Heart left ventricle (tissue), 16 donors: ENCODE measurements at places on chromosomes 2 and 18. TPM values are rescaled to one million over a fixed set of nuclear protein-coding genes. Genes with fewer than 3 reads are reported as not detected.

DNA sequence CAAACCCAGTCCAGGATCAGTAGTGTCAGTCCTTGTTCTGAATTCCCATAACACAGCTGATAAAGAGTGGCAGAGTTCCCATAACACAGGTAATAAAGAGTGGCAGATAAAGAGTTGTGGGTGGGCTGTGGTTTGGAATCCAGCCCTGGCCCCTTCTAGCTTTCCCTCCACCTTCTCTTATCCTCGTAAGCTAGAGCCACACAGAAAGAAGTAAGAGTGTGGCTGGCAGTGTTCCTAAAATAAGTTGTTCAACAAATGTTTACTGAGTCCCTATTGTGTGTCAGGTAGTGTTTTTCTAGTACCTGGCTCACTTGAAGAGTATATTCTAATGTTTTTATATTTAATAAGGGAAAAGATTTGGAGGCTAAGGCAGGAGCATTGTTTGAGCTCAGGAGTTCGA lies 65.0 kb upstream of the BCL2L11 start:
- DNase-seq, result no peak

DNA sequence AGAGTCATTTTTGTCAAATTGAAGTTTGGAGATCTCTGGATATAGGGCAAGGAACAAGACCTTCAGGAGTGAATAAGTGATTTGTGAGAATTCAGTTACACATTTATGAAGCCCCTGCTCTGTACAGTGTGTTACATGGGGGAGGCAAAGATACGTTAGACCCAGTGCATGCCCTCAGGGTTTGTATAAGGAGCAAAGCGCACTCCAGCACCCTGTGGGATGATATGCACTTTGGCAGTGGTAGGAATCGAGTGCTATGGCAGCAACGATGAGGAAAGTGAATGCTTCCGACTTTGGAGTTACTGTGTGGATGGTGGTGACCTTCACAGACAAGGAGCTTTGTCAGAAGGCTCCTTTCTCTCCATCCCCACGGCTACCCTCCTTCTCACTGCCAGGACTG lies 74.3 kb upstream of the ALPP start:
- DNase-seq, result no peak

TCF23 gene
- not detected for total RNA-seq

DNA sequence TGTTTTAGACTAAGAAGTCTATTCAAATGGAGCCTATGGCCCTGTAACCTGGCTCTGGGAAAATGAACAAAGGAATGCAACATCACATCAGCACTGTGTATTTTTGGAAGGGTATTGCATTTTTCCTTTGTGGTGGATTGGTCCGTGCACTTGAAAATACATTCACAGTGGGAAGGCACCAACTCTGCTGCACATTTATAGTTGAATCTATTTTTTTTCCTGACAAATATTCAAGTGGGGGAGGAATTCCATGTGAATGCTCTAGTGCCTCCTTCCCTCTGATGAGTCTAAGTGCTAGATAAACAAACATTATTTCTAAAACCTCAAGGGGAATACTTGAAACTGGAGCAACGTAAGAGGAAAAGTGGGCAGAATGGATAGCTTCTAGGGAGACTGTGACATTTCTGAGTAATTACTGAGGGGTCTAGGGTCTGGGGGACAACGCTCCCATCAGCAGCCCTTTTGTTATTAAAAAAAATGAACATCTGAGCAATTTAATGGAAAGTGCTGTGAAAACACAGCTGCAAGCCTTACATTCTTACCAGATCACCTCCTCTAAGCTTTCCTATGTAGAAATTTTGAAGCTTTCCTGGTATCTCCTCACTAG lies 208.2 kb downstream of the SLC8A1 start:
- DNase-seq, result no peak

DNA sequence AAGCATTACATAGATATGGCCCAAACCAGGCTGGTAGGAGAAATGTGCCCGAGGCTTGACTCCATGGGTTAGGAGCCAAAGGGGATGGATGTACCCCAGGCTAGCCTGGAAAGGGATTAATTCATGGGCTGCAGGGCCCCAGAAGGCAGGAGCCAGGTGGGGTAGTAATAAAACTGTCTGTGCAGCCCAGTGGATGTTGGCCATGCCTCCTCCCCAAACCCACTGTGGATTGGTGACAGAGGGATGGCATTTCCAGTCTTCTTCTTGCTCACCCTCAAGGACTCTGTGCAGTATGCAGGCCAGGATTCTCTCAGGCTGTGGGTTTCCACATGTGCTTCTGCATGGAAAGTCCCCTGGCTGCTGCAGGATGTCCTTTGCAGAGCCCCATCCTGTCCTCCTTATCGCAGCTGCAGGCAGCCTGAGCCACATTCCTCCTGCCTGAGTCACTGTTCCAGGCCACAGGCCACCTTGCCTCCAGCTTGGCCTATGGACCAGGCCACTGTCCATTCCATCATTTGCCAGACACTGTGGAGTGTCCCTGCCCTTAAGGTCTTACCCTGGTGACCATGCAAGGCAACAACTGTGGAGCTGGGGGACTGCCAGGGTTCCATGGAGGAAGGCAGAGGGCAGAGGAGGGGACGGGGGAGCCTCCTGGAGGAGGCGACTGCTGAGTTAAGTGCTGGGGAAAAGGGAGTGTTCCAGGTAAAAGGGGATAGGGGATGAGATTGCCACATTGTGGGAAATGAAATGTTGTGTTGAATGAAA lies 38.9 kb downstream of the INO80C start:
- peak; percentile 80 for DNase-seq

CSRNP3 gene
- 6.9 TPM for total RNA-seq

VAMP8 gene
- total RNA-seq, result 5.4 TPM

DNA sequence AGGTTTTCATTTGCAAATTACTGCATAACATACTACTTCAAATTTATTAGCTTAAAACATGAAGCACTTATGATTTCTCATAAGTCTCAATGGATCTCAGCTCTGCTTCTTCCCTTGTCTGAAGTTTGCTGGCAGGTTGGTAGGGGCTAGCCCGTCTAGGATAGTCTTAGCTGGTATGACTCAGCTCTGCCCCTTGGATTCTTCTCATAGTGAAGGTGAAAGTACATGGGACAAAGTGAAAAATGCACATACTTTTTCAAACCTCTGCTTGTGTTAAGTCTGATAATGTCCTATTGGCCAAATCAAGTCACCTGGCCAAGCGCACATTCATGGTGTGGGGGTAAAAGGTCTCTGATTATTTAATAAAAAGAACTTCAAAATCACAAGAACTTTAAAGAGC lies 184.8 kb upstream of the VWC2L start:
- DNase-seq, result no peak

DNA sequence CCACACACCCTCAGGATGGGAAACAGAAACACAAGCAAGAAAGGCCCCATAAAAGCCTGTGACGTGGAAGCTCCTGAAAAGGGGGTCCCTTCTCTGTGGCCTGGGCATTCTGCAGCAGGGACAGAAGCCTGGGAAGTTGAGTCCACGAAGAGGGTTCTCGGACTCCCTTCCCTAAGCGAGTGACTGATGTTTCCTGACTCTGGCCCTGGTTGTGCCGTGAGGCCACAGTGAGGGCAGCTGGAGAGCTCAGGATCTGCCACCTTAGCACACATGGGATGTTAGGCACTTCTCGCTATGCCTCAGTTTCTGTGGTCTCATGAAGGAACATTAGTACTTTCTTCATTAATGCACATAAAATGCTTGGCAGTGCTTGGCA lies 87.2 kb upstream of the ZFP36L2 start:
- DNase-seq, result no peak

- DNase-seq, result no peak
Measured at GRCh38 chr2:164719996-164720941, 99.0 kb upstream of the GRB14 start.

DNA sequence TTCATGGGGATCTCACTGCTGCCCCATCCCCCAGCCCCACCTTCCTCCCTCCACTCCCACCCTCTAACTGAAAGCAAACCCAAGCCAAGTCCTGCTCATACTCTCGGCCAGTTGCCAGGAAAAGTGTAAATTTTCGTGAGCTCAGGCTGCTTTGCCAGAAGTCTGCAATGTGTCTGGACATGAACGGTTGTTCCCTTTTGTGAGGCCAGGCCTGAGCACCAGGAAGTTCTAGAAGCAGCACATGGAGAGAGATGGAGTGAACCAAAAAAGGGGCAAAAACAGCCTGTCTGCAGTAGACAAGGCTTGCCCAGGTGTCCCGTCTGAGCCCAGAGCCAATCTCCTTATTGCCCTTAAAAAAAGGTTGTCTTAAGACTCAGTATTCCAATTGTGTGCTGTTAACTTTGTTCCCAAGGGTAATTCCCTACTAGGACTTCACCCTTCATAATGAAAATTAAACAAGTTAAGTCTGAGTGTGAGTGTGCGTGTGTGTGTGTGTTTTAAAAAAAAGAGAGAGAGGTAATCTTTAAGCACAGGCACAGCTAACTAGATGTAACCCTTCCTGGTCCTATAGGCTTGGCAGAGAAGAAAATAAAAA lies 247.1 kb downstream of the BCL11A start:
- no peak for DNase-seq

GRCh38 chr18:39713961-39714360 lies 2148.4 kb upstream of the CELF4 start:
- no peak for DNase-seq

GRCh38 chr2:176490061-176490861 lies 221.0 kb downstream of the MTX2 start:
- peak; percentile 71 for DNase-seq

CLEC4F gene
- 0.12 TPM for total RNA-seq

DNA sequence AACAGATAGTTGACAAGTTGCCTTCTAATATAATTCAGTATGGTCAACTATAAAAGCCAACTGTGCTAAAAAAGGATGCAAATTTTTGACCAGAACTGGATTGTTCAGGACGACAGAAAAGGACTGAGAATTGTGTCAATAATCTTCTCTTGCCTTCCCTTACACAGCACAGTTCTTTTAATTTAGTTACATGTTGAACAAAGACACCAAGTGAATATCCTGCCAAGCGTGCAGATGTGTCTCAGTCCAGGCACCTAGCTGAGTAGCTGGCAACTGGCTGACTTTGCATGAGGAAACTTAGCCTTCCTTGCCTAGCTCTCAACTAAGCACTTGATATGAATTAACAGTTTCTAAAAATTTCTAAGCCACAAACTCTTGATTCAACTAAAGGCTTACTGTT lies 801.4 kb downstream of the BCL11A start:
- no peak for DNase-seq

DNA sequence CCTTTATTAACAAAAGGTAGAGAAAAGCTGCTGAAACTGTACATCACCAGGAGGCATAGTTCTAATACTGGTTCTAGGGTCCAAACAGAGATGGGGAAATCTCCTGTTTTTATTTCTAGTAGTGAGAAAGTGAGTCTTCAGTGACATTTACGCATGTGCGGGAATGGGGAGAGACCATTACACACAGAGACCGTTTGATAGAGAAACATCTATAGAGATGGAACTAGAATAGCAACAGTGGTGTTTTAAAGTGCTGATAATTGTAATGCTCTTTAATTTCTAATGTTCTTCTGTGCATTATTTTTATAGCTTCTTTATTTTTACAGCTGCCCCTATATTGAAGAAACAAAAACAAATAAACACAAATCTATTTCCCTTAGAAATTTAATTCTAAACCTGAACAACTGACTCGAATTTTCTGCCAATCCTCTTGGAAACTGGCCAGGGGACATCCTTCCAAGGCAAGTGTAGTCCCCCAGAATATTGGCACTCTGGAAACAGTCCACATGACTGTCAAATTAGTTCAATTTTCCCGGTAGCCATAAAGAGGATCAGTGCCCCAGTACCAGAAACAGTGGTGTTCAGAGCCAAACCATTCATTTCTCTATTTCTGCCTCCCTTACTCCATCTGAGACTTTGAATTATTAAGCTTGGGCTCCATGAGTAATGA lies 260.9 kb downstream of the ICOS start:
- DNase-seq, result no peak

DNA sequence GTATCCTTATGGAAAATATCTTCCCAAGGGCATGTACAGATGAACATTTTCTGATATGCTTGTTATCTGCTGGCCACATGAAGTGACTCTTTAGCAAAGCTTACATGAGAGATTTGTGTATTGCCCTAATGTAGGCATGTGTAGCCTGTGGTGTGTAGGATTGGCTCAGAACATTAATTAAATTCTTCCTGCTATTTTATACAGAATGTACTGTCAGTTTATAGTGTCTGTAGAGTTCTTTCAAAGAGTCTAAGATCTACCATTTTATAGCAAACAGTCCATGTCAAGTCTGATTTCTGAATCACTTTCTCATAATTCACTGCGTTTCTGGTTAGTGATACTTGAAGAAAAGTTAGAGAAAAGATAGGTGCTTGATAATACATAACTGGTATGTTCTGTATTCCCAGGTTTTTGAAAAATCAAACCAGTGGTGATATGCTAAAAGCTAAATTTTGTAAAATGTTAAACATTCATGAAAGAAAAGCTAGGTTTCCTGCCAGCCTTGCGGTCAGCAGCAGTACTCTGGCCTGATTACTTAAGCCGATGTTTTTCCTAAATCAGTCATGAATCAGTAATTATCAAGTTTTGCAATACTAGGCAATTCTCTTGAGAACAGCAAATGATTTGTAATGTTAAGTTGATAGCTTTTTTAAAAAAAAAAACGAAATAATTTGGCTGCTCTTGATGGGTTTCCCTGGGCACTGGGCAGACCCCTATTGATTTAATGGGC lies 30.9 kb upstream of the EFEMP1 start:
- no peak for DNase-seq
